ENCODE measurements at places on chromosomes 16 and 17.

GRCh38 chr17:29559640-29560039 lies 7.2 kb downstream of the ABHD15 start:
- no peak for DNase-seq

- DNase-seq = no peak
These were observed 10.0 kb downstream of the GPR179 start for GRCh38 chr17:38333635-38334295.

DNA sequence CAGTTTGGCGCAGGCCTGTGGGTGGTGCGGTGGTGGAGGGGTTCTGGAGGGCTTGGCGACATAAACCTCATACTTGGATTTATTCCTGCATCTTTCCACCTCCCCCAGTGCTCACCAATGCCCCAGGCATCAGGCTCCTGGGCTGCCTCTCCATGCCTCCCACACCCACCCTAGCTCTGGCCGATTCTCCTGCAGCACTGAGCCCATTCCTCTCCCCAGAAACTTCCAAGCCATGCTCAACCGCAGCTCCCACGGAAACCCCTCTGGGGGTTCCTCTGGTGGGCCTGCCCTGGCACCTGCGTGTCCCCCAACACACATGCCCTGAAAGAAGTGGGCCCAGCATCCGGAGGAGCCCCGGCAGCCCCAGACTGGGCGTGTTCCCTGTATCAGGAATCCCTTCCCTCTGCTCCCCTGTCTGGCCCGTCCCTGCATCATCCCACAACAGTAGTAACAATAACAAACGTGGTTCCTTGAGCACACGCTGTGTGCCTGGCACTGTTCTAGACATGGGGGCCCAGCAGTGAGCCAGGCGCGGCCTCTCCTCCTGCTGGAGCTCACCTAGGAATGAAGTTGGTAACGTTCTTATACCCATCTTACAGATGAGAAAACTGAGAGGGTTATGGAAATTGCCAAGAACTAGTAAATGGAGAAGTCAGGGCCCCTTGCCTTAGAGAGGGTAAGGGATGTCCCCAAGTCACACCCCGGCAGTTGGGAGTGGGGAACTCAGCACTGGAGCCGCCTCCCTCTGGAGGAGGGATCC lies 2.3 kb downstream of the PRSS21 start:
- no peak for DNase-seq

DNA sequence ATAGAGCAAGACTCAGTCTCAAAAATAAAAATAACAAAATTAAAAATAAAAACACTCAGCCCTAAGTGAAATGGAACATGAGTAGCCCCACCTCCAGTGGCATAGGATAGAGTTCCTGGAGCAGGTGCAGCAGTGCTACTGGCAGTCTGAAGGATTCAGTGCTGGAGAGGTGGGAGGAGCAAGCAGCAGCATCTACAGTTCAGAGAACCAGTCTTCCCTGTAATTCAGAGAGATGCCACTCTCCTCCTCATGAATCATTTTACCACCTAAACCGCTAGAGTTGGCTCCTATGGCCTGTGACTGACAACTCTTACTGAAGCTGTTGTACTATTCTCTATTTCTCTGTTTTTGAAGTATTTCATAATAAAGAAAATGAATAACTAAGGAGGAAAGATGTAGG lies 56.0 kb upstream of the SMURF2 start:
- DNase-seq = no peak

GRCh38 chr16:73483076-73483791 lies 435.3 kb upstream of the ZFHX3 start:
- DNase-seq = peak; percentile 51

GRCh38 chr17:47774331-47774730 lies 41.3 kb downstream of the TBX21 start:
- no peak for DNase-seq

- DNase-seq = no peak
These were observed 12.0 kb downstream of the CHST6 start for GRCh38 chr16:75483222-75483621.

DNA sequence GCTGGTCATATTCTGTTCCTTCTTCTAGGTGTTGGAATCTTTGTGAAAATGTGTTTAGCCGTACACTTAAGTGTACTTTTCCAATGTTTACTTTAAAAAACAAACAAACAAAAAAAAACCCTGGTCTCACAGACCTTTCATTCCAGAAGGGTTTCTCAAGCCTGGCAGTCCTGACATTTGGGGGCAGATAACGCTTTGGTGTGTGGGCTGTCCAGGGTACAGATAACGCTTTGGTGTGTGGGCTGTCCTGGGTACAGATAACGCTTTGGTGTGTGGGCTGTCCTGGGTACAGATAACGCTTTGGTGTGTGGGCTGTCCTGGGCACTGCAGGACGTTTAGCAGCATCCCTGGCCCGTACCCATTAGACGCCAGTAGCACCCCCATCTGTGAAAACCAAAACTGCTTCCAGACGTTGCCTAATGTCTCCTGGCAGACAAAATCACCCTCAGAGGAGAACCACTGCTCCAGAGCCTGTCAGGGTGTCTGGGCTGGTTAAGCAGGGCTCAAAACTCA lies 15.2 kb upstream of the FLCN start:
- DNase-seq = no peak

GRCh38 chr17:80086081-80086480 lies 15.3 kb upstream of the GAA start:
- DNase-seq = no peak

DNA sequence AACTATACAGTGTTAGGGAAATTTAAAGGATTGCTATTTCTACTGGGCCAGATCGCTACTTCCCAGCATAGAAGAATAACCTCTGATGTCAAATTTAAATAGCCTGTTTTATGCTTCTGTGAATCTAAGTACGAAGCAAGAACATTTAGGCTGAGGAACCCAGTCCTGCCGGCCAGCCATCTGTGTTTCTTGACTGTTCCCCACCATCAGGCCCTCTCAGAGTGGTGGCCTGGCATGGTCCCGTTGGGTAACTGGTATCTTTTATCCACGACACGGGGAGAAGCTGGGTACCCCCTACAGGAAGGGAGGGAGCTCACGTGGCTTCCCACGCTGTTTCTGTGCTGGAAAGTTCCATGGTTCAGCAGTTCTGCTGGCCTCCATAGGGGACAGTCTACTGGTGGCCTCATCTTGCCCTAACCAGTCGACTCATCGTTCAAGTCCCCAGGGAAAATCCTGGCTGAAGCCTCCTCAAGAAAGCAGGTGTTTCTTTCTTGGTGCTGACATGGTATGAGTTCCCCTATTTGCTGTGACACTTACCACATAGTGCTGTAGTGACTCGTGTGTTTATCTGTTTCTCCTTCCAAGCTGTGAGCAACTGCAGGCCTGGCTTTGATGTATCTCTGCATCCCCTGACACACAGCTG lies 201.7 kb upstream of the NLRP1 start:
- DNase-seq = no peak

- no peak for DNase-seq
These were observed 3.3 kb downstream of the POLR3E start for GRCh38 chr16:22300427-22301071.

DNA sequence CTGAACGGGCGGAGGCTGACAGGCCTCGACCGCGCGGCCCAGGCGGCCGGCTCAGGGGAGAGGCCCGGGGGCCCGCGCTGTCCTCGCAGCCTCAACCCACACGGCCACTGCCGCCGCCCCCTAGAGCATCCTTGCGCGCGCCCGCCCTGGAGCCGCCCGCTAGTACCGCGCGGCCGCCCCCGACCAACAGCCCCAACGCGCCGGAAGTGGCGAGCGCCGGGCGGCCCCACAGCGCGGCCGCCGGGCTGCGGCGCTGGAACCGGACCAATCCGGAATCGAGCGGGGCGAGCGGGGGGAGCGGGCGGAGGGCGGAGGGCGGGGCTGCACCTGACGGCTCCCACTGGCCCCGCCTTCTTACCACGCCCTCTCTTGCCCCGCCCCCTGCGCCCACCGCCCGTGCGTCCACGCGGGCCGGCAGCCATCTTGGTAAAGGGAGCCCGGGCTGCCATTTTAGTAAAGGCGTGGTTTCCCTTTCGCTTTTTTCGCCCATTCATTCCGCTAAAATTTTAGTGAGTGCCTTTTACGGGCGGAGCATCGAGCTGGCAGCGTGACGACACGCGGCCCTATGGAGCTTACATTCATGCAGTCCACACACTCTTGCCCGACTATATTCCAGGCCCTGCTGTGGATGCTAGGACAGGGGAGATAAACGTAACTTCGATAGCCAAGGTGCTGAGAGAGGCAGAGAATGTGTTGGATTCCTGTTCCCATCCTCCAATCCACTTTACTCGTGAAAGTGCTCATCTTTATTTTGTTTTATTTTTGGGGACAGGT lies at the start of gene XPO6:
Gene XPO6, minus strand, starts transcription at position 208 of the 774 bp plus-strand sequence. CDS start 597 bp downstream, outside the sequence.
- DNase-seq = peak; percentile 92

DNA sequence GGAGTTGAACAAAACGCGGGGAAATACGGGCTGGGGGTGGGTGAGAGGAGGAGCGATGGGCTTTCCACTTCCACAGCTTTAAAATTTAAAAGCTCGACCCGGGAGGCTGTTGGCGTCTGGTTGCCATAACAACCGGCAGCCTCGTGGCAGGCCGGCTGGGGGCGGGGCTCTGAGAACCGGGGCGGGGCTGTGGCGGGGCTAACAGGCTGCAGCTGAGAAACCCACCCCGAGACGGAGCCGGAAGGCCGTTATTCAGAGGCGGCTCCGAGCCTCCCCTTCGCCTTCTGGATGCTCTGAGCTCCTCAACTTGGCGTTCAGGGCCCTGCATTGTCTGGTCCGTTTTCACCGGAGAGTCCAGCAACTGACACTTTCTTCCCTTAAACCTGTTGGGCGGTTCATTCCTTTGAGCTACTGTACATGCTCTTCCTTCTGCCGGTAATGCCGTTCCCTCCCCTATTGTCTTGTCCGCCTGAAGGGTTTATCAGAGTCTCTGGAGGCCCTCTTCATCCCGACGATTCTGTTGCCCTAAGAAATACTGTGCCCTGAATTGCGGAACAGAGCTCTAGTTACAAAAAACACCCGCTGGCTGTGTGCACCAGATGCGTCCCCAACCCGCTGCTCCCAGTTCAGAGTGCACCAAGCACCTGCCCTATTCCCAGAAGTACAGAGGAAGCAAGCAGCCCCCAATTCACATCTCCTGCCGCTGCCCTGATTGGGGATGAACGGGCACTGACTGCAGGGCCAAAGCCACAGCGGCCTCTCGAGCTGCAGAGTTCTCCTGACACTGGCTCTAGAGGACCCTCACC lies 596 bp downstream of the DNAAF8 start:
- DNase-seq = peak; percentile 76

- peak; percentile 54 for DNase-seq
These were observed 105.4 kb upstream of the RBFOX1 start for GRCh38 chr16:7227229-7227721.

DNA sequence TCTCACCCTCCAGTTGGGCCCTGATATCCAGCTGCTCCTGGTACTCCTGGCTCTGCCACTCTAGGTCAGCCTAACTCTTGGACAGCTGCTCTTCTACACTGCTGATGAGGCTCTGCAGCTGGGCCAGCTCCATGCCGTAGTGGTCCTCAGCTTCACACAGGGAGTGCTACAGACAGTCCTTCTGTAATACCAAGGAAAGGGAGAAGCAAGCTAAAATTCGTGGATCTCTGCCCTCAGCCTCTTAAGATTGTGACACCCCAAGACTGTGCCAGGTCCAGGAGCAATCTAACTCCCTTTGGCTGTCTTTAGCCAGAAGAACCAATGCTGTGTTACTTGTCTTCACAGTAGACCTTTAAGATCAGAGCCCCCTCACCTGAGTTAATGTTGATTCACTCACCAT lies 7.7 kb upstream of the KRT38 start:
- DNase-seq = no peak

GRCh38 chr17:30524847-30525246 lies 47.6 kb downstream of the GOSR1 start:
- no peak for DNase-seq

GRCh38 chr17:5439446-5439764 lies 450 bp upstream of the C1QBP start:
- DNase-seq = no peak

DNA sequence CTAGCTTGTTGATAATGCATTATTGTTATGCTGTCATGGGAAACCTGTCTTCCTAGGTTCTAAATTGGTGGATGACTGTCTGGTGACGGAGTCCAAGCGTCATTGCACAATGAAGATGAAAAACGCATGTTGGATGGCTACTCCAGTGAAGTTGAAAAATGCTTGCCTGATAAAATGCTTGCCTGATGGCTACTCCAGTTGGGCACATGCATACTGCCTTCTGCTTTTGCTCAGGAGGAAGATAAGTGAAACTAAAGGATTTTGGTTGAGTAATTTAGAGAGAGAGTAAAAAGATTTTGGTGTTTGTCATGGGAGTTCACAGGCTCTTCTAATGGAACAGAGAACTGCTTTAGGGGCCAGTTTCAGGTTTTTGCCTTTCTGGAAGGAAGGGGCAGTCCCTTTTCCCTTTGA lies 118.6 kb downstream of the PRKCA start:
- DNase-seq = no peak

GRCh38 chr17:28227316-28228108 lies 91.5 kb upstream of the TMEM97 start:
- peak; percentile 93 for DNase-seq

- DNase-seq = no peak
These were observed 4.5 kb upstream of the NR1D1 start for GRCh38 chr17:40104594-40105486.

DNA sequence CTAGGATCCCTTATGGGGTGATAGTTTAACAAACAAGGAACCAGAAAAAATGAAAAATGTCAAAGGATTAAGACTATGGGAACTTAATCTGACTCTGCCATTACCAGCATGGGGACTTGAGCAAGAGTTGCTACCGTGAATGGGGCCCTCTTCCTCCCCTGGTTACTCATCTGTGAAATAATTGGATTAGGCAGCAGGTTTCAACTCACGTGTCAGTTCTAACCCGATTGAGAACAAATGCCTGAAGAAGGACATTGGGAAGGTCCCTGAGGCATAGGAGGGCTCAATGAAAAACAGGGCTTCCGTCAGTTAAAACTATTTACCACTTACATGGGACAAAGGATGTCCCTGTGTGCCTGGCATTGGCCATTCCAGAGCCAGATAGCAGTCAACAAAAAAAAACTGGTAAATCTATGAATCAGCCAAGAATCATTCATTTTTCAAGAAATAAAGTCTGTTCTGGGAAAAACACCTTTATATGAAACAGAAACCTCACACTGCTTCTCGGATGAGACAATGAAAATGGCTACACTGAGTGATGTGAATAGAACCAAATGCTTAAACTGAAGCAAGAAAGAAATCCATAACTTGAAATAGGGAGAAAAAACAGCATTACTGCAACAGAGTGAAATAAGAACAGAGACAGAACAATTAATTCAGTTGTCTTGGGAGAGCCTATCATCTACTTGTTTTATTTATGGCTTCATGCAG lies 104.3 kb downstream of the ADAMTS18 start:
- DNase-seq = peak; percentile 20

- no peak for DNase-seq
These were observed 396.8 kb downstream of the SOX9 start for GRCh38 chr17:72517413-72518158.

DNA sequence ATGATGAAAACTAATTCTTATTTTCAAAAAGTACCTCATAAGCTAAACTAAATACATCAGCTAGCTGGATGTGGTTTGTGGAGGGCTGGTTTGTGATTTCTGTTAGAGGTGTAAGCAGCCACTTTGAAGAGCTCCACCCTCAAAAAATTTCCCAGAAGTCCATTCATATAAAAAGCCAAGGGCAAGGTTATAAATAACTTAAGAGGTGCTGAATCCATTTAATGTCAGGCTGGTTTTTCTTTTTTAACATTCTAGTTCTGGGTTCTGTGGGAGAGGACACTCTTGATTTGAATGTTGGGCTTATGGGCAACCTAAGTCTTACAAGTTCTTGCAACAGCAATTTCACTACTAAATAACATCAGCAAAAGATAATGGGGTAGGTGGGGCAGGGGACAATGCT lies 3.4 kb upstream of the WIPI1 start:
- DNase-seq = no peak

GRCh38 chr17:2110436-2110835 lies 55.5 kb downstream of the HIC1 start:
- no peak for DNase-seq

All from NT2/D1 (cell line).